ENCODE measurements at places on chromosomes 3 and 15.
A peak's percentile ranks its signal among the peaks of the same experiment; 100 is the strongest.

- no peak for DNase-seq
Observed at GRCh38 chr15:82231842-82232241, 30.7 kb downstream of the EFL1 start.

GRCh38 chr15:60932051-60932915 lies 296.8 kb downstream of the RORA start:
- peak; percentile 74 for DNase-seq

- DNase-seq, result no peak
Observed at GRCh38 chr3:17181413-17181907, 296.7 kb downstream of the PLCL2 start.

- DNase-seq, result no peak
Observed at GRCh38 chr3:176739159-176739558, 458.1 kb downstream of the TBL1XR1 start.

GRCh38 chr3:63523100-63523499 lies 129.4 kb upstream of the SNTN start:
- DNase-seq, result no peak

GRCh38 chr3:73766599-73767381 lies 142.0 kb upstream of the PDZRN3 start:
- no peak for DNase-seq

DNA sequence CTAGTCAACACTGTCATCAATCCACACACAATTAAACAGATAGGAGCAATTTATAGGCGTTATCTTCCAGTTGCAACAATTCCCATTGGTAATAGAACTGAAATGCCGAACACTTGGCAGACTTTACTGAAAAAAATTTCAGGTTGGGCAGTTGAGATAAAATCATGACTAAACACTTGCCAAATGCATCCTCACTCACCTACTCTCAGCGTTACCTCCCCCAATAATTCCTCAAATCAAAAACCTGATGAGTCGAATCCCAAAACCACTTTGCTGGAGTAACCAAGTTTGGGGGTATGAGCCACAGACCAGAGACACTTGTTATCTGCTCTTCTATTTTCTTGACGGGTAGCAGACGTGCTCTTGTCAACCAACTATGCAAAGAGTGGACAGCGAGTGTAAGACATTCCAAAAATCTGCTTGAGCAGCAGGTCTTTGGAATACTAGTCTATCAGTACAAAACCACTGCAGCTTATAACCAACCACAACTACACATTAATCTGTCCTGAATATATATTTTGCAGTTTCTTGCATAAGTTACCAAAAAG lies 30.3 kb downstream of the PPP1R2 start:
- DNase-seq, result no peak

DNA sequence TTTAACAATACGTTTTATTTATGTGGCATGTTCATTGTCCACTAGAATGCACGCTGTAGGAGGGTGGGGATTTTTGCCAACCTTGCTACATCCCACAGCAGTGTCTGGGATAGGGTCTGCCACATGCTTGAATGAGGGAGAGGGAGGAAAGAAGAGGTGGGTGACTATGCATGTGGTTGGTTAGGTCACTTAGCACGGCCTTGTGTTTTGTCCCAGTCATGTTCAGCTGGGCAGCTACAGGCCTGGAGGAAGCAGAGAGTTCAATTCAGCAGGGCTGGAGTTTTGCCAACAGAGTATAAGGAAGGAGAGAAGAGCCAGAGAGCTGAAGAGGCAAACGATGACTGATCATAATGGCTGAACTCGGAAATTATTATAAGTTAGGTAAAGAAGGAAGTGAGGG lies 268.4 kb upstream of the NSMCE3 start:
- no peak for DNase-seq

DNA sequence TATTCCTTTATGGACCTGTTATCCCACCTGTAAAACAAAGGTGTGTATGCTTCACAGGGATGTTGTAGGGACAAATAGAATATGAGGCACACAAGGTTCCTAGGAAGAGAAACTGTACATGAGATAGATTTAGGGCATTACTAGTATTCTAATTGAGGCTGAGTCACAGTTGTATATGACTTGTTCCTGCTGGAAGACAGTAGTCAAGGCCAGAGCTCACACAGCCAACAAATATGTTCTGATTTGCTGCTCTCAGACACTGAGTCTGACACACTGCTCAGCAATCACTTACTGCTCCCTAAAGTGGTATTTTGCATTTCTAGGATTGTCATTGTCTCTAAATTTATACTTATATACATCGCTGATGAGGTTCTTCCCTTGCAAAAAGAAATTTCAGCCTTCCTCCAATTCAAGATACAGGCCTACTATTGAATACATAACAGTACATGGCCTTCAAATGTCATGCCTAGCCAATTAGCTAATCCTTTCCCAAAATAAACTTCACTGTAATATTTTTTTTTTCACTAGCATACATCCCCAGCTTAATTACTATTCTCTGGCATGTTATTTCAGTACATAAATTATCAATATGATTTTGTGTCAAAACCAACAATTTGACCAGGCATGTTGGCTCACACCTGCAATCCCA lies 69.8 kb downstream of the TIGIT start:
- no peak for DNase-seq

GRCh38 chr15:52558196-52558595 lies 10.6 kb downstream of the ARPP19 start:
- DNase-seq, result peak; percentile 44

GRCh38 chr15:85693277-85693676 lies 101.4 kb downstream of the KLHL25 start:
- no peak for DNase-seq

GRCh38 chr15:31241888-31242522 lies 84.6 kb upstream of the KLF13 start:
- peak; percentile 23 for DNase-seq

DNA sequence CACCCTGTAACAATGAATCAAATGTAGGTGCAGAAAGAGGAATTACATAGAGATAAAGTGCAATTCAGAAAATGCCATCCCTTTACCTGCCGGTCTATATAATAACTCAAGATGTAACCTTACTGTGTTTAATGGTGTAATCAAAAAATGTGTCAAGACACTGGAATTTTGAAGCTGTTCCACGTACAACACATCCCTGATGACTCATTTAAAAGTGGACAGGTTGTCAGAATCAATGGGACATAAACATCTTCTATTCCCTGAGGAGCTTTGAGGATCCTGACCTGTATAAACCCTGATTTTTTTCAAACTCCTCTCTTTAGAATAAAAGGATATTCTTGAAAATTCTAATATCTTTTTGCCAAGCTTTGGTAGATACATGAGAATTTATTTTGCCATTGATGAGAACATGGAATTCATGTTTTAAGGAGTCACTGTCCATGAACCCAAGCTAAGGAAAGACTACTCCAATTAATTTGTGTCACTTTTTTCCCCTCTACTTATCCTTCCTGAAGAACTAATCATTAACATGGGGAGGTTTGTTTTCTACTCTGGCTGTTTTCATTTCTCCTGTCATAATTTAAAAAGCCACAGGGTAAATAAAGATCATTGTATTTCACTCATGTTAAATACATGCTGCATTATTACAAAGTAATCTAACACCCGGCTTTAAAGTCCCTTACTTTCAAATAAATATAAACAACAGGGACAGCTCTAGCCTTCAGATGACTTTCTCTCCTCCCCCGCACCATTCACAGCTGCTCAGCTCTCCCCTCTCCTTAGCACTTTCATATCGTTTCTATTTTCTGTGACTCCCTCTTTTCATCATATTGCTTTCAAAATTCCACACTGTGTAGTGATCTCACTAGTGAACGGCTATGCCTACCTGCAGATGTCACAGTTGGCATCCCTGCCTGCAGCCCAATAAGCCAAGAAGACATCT lies 138.3 kb downstream of the TAFA4 start:
- DNase-seq, result no peak
